ENCODE measurements at places on chromosomes 16 and 17.

GRCh38 chr16:6091021-6091420 lies 993.4 kb upstream of the EEF2KMT start:
- DNase-seq: no peak

DNA sequence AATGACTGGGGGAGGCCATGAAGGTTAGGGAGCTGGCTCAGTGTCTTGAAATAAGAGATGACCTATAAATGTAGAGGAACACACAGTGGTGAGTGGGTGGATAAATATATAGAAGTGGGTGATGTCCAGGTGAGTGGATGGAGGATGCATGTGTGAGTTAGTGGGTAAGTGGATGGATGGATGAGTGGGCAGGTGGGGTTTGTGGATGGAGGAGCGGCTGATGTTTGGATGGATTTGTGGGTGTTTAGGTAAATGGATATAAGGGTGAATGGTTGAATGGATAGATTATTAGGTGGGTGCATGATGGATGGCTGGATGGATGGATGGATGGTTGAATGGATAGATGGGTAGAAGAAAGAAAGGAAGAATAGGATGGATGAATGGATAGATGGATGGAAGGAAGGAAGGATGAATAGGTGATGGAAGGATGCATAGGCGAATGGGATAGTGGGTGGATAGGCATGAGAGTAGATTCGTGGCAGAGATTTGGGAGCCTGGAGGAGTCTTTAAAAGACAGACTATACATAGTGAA lies 19.1 kb upstream of the TAC4 start:
- DNase-seq: no peak

DNA sequence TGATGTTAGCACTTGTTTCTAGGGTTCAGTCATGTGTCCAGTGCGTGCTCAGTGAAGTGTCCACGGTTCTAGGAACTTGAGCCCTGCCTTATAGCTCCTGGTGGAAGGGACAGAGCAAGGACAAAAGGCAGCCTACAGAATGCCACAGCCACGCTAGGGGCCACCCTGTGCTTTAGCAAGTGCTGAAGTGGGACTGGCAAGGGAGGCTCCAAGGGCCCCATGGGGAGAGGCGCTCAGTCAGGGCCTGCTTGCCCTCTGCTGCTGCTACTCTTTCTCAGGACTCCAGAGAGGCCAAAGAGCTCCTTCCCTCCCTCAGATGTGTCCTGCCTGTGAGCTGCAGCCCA lies 6.8 kb downstream of the NT5C start:
- DNase-seq: no peak

GRCh38 chr17:80160536-80160935 lies 9.3 kb upstream of the CARD14 start:
- no peak for DNase-seq

DNA sequence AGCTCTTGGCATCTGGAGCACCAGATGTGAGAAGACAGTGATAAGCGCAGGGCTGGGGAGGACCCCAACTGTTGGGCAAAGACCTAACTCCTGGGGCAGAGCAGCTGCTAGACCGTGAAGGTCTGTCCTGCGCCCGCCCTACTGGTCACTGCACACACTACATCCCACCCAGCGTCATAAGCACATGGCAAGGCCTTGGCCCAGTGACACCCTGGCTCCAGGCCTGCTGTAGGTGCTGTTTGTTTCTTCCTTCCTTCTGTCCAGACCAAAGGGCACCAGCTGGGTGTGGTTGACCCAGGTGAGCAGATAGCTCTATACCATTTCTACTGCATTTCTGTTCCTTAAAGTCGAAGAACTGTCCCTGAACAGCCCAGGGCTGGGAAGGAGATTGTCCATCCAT lies 6.4 kb downstream of the TRPV3 start:
- DNase-seq: no peak

GRCh38 chr17:66290101-66290722 lies 12.2 kb upstream of the PRKCA start:
- DNase-seq: no peak

- no peak for DNase-seq
These were observed 36.3 kb downstream of the POLR3E start for GRCh38 chr16:22333457-22333994.

DNA sequence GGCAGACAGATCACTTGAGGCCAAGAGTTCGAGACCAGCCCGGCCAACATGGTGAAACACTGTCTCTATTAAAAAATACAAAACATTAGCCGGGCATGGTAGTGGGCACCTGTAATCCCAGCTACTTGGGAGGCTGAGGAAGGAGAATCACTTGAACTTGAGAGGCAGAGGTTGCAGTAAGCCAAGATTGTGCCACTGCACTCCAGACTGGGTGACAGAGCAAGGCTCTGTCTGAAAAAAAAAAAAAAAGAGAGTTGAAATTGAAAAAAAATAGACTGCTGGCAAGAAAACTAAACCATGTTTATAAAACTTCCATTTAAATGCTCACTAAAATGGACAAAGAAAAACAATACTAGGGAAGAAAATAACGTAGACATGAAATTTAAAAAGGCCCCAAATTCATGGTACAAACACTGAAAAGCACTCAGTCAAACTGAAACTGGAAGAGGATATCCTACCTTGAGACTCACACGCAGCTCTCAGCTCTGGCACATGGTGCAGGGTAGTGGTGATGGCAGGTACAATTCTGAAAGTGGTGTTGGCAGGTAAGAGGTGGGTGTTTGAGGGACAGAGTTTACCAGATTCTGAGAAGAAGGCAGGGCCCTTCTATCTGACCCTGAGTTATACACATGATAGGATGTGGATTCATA lies 19.3 kb downstream of the CNTROB start:
- peak; percentile 22 for DNase-seq

GRCh38 chr17:74659889-74660288 lies 36.4 kb upstream of the CD300E start:
- DNase-seq: no peak

All from stimulated activated naive CD8-positive, alpha-beta T cell treated with anti-CD3 and anti-CD28 coated beads, Interleukin-15, Interleukin-2, amounts not matched to agents 100 U/mL and 50 U/mL, for 24 hours (primary cell).